ENCODE measurements at places on chromosomes 1 and 21. TPM values are rescaled to one million over a fixed set of nuclear protein-coding genes. Genes with fewer than 3 reads are reported as not detected.

The NEXN gene
- total RNA-seq, result 26.5 TPM

The TMEM63A gene
- total RNA-seq, result 12.6 TPM

The GBP7 gene
- total RNA-seq, result not detected

The TMPRSS2 gene
- total RNA-seq, result not detected

The ADGRB2 gene
- total RNA-seq, result 3.9 TPM

The ITGB2 gene
- not detected for total RNA-seq

The SPRR2B gene
- total RNA-seq, result not detected

The ACTL8 gene
- total RNA-seq, result not detected

The ASH1L gene
- total RNA-seq, result 25.4 TPM

The XCL1 gene
- total RNA-seq, result not detected

The FAM151A gene
- total RNA-seq, result not detected

The SPAG17 gene
- total RNA-seq, result not detected

The EPHB2 gene
- total RNA-seq, result 0.97 TPM

The GUCA2A gene
- total RNA-seq, result not detected

The MIER1 gene
- 15.9 TPM for total RNA-seq

The CSF1 gene
- 87.2 TPM for total RNA-seq

Data from cardiac atrium fibroblast (primary cell).